NCI-H526 treated with DMSO at 0.1 percent for 48 hours (cell line): ENCODE measurements at places on chromosomes 12 and 14.
A peak's percentile ranks its signal among the peaks of the same experiment; 100 is the strongest.

DNA sequence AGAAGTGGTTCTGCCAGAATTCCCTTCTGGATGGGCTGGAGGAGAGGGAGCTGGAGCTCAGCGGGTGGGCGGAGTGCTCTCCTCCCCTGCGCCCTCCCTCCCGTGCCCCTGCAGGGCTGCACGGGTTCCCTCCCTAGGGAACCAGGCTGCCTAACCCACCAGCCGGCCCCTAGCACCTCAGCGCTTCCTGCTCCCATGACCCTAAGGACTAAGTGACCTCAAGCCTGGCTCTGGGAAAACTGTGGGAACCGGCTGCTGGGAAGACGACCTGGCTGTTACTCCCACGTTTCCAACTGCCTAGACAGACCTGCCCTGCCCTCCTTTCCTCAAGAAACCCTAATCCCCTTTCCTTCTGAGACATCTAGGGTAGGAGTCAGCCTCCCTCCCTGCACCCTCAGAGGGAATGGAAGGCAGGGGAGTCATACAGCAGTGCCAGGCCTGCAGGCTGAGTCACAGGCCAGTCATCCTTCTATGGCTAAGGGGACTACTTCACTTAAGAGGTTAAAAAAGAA is 31.5 kb downstream of the SLC6A12 start:
- no peak for DNase-seq

GRCh38 chr12:42298887-42299286 is 27.0 kb downstream of the ZCRB1 start:
- DNase-seq, result no peak

GRCh38 chr14:88551980-88552431 is 2.8 kb downstream of the PTPN21 start:
- no peak for DNase-seq

DNA sequence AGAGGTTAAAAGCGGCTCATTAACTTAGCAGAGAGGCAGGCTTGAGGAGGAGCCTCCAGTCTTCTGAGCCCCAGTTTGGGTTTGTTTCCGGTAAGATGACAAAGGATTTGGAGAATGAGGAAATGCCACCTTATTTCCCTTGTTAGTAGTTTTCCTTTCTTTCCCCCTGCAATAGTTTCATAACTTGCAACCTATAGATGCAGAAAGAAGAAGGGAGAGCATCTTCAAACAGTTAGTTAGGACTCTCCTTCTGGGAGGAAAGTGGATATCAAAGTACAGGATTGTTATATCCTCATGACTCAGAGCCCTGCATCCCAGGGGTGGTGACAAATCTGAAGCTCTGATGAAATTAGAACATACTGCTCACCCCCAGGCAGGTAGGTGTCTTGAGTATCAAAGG is 180.7 kb upstream of the SLC38A2 start:
- DNase-seq, result no peak

GRCh38 chr14:60327447-60328331 is 78.7 kb downstream of the PPM1A start:
- peak; percentile 83 for DNase-seq

DNA sequence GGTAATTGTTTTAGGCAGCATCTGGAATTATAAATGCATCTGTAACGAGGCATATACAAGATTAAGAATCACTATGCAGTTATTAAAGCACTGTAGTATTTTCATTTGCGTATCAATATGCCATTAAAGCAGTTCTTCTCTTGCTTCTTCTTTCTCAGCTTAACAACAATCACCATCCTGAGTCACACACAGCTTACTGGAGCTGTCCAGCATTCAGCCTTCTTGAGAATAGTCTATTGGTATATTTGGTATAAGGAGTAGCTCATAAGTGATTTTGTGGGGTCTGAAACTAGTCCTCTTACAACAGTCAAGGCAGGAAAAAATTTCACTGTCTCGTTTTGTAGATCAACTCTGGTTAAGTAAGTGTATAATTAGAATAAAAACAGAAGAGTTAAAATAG is 523.0 kb upstream of the FOXG1 start:
- DNase-seq, result no peak

DNA sequence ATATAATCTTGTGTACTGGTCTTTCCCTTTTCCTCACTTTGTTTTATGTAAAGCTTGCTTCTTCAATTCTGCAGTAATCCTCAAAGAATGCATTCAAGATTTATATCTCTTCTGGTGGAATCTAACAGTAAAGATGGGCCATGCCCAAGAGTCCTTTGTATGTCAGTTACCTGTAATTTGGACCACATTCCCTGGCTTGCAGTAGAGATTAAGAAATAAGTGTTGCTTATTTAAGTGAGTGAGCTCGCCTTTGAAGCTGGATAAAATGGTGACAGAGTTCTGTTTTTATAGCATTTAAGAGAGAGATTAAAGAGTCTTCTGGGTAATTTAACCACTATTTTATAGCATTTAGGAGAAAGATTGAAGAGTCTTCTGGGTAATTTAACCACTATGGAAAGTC is 262.1 kb upstream of the ATP2B1 start:
- DNase-seq, result no peak

DNA sequence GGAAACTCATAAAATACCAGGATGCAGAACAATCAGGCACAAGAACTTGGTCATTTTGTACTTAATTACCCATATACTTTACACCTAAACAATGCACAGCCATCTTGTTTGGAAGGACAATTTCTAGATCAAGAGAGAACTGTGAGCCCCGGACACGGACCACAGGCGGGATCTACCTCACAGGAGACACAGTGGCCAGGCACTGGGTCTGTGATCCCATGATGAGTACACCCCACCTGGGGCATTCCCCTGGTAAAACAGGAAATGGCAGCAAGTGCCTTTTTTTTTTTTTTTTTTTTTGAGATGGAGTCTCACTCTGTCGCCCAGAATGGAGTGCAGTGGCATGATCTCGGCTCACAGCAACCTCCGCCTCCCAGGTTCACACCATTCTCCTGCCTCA is 15.2 kb downstream of the GOLGA3 start:
- DNase-seq, result no peak

DNA sequence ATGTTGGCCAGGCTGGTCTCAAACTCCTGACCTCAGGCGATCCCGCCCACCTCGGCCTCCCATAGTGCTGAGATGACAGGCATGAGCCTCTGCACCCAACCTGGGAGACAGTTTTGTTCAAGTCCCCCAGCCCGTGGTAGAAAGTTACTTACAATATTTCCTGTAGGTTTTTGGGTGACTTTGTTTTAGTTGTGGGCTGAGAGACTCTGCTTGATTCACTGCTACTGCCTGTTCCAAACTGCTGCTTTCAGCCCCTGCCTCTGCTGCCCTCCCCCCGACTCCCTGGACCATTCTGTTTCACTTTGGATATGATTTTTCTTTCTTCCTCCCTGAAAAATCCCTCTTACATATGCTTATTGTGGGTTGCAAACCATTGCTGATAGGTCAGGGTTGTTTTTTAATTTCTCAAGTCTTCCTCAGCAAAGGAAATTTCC is 13.4 kb upstream of the PCNX1 start:
- no peak for DNase-seq

- no peak for DNase-seq
Measured at GRCh38 chr12:19507823-19508222, 68.5 kb downstream of the AEBP2 start.

DNA sequence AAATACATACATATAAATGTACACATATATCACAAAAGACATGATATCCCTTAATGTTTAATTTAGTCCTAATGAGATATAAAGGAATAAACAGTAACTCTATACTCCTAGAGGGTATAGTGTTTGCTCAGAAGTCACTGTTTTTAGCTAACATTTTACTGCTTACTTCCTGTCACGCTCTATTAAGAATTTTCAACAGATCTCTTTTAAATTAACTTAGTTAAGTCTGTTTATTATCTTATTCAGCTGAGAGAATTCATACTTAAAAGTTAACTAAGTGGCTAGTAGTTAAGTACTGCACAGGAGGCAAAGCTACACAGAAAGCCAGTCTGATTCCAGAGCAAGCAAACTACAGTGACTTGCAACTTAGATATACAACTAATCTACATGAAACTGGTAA is 39.9 kb downstream of the GXYLT1 start:
- no peak for DNase-seq

GRCh38 chr14:72332046-72332445 is 399.8 kb downstream of the RGS6 start:
- DNase-seq, result no peak

GRCh38 chr12:132422040-132422380 is 67.9 kb upstream of the FBRSL1 start:
- DNase-seq, result no peak

- no peak for DNase-seq
Measured at GRCh38 chr12:89801284-89801683, 92.6 kb upstream of the ATP2B1 start.

DNA sequence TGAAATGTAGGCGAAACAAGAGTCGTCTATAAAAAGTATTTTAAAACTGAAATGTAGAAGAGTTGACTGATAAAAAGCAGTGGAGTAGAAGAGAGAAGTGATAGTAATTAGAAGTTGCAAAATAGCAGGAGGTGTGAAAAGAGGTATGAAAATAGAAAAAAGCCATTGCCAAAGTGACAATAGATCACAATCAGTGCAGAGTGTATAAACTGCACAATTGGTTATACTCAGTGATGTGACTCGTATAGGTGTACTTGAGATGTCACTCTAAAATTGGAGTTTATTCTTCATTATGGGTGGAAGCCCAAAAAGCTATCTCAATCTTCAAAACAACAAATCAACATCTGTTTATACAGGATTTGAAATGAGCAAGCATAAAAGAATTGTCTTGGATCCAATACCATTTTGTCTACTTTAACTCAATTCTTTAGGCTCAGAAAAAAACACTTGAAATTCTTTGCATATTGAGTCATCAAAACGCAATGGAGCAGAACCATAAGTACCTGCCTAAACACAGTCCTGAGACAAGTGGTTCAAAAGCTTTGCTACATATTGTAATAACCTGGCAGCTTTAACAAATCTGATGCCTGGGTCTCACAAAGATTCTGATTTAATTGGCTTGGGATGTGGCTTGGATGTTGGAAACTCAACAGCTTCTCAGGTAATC is 8.8 kb downstream of the IKBIP start:
- no peak for DNase-seq

DNA sequence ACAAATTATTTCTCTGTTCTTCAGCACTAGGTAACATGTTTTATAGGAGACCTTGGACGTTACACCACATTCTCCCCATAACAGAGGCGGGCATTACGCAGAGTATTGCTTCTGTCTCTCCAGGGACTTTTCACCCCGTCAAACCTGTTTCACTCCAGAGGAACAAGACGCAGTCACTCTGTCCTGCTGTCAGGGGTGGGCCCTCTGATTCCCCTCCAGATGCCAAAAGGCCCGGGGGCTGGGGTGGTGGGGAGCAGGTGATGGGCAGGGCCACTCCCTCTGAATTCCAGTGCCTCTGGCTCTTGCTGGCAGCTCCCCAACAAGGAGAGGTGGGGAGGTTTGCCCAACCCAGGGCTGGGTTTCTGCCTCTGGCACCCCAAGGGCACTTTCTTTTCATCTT is 71.9 kb downstream of the NTF3 start:
- peak; percentile 16 for DNase-seq

- no peak for DNase-seq
Measured at GRCh38 chr12:32264961-32265360, 134.4 kb upstream of the FGD4 start.

GRCh38 chr12:51695241-51696010 is 104.4 kb downstream of the SCN8A start:
- DNase-seq, result no peak

GRCh38 chr12:7017870-7018349 is 366 bp downstream of the LPCAT3 start:
- DNase-seq, result peak; percentile 60

- no peak for DNase-seq
Measured at GRCh38 chr14:98919434-98919833, 352.6 kb downstream of the BCL11B start.

GRCh38 chr12:130249376-130249775 is 87.1 kb downstream of the FZD10 start:
- DNase-seq, result no peak

- no peak for DNase-seq
Measured at GRCh38 chr12:17159506-17160300, 553.7 kb upstream of the LMO3 start.

- DNase-seq, result no peak
Measured at GRCh38 chr14:56760164-56760914, 49.9 kb downstream of the OTX2 start.

- DNase-seq, result no peak
Measured at GRCh38 chr12:45304514-45305178, 88.8 kb downstream of the ANO6 start.

- peak; percentile 28 for DNase-seq
Measured at GRCh38 chr12:108511633-108512540, 3.2 kb upstream of the FICD start.

DNA sequence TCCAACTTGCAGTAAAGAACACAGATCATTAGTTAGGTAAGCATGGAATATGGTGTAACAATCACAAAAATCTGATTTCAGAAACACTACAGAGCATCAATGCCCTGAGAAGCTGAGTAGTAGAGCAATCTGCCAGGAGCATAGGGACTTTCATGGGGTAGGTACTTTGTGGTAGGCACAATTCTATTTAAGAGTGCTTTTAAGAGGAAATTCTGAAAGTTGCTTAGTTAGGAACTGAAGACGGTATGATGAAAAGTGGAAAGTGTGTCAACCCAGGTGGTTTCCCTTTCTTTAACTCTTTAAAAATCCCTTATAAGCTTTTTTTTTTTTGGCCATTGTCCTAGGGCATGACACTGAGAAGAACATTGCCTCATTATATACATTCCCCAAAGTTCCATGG is 535.7 kb upstream of the FBXO33 start:
- no peak for DNase-seq

DNA sequence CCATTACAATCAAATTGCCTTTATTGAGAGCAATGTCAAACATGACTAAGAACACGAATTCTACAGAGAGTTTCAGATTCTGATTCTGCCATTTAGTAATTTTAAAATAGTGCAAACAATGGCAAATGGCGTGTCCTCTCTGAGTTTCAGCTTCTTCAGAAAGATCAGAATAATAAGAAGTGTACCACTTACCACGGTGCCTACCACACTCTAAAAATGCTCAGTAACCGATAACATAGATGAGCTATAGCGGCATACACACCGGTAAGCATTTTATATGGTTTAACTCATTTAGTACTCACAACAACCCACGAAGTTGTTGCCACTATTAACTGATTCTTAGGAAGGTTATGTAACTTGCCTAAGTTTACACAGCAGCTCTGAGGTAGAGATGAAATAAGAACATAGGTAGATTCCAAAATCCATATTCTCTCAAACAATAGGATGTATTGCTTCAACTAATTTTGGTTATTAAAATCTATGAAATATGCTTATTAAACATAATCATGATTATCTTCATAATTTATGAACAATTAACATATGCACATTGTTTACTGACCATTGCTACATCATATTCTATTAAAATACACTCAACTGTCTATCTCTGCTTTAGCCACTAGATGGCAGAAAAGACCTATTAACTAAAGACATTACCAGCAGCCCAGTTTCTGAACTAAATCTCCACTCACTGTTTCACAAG is 38.3 kb downstream of the SLC6A15 start:
- DNase-seq, result peak; percentile 29

DNA sequence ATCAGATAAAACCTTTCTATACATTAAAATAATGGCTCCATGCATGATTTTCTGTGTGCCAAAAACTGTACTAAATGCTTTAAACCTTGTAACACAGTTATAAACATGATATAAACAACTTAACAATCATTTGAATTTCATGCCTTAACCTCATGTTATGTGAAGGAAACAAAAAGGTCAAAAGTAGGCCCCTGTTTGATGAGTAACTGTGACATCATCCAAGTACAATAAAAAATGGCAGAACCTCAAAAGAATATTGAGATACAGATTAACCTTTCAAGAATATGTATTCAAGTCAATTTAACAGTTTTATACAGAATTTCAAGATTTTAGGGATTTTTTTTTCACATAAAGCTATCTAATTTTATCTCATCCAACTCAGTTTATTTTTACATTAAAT is 310.7 kb upstream of the DCN start:
- DNase-seq, result no peak

GRCh38 chr12:27031531-27031930 is 9.2 kb downstream of the MED21 start:
- no peak for DNase-seq
